Stimulated activated CD4-positive, alpha-beta T cell treated with anti-CD3 and anti-CD28 coated beads, Interleukin-15, amount 100 ng/mL, for 48 hours (primary cell): ENCODE measurements at places on chromosomes 13 and 19.

DNA sequence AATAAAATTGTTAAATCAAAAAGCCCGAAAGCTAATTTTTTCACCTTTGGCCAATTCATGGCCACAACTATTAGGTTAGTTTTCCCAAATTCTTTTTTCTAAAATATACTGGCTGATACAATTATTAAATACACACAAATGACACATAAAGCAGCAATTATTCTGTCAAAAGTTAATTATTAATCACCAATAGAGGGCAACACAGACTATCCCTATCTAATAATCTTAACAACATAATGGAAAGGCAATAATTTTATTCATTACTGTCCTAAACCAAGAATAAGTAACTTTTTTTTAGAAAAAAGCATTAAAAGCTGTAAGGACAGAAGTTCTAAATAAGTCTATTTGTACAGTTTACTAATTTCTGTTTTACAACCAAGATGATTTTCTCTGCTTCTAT is 51.7 kb downstream of the KATNAL1 start:
- DNase-seq: no peak

- no peak for DNase-seq
Measured at GRCh38 chr13:53848366-53848961, 819.9 kb downstream of the OLFM4 start.

- peak; percentile 41 for DNase-seq
Measured at GRCh38 chr19:4524808-4525562, 6.7 kb upstream of the PLIN4 start.

DNA sequence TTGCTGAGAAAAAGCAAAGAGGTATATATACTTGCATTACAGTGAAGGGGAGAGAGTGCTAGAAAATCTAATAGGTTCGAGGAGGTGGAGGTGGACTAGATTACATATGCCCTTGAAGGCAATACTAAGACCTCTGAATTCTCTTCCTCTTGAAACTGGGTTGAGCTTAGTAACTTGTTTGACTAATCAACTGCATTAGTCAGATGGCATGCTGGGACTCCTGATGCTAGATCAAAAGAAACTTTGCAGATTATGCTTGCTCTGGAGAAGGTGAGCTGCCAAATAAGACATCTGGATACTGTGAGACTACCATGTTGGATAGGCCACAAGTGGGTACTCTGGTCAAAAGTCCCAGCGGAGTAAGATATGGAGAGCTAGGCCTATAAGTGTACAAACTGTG is 331.3 kb downstream of the KLF5 start:
- no peak for DNase-seq

GRCh38 chr19:45164577-45165335 is 4.0 kb upstream of the NKPD1 start:
- DNase-seq: peak; percentile 35

DNA sequence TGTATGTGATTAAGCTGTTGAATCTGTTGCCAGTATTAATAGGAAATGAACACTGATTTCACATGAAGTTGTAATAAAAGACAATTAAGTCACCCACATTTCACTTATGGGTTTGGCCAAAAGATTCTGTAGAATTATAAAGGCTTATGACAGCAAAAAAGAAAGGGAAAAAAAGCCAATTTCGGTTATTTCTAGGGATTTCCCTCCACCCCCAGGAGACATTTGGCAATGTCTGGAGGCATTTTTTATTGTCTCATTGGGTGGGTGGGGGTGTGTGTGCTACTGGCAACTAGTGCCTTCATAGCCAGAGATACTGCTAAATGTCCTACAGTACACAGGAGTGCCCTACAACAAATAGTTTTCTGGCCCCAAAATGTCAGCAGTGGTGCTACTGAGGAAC is 175.7 kb downstream of the LMO7 start:
- DNase-seq: no peak

DNA sequence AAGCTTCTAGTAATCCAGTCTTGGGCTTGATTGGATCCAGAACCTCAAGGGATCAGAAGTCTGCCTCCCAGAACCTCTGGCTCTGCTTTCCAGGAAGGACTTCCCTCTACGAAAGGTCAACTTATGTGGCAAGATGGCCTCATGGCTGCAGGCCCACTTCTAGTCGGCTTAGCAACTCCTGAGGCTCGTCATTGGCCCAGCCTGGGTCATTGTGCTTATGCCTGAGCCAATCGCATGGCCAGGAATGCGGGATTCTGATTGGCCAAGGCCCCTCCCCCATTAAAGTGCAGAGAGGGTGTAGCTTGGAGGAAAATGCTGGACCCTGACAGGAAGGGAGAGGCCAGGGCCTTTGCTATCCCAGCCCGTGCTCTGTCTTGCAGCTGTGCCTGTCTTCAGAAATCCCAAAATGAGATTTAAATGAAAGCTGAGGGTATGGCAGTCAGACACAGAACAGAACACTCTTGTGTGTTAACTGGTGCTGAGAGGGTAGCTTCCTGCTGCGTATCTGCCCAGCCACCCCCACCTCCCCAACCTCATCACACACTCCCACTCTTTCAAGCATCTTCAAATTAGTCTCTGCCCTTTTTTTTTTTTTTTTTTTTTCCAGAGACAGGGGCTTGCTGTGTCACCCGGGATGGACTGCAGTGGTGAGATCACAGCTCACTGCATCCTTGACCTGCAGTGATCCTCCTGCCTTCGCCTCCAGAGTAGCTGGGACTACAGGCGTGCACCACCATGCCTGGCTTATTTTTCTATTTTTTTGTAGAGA is 5.5 kb upstream of the CCNE1 start:
- no peak for DNase-seq

GRCh38 chr19:11281356-11282049 is 14.5 kb upstream of the TSPAN16 start:
- no peak for DNase-seq

DNA sequence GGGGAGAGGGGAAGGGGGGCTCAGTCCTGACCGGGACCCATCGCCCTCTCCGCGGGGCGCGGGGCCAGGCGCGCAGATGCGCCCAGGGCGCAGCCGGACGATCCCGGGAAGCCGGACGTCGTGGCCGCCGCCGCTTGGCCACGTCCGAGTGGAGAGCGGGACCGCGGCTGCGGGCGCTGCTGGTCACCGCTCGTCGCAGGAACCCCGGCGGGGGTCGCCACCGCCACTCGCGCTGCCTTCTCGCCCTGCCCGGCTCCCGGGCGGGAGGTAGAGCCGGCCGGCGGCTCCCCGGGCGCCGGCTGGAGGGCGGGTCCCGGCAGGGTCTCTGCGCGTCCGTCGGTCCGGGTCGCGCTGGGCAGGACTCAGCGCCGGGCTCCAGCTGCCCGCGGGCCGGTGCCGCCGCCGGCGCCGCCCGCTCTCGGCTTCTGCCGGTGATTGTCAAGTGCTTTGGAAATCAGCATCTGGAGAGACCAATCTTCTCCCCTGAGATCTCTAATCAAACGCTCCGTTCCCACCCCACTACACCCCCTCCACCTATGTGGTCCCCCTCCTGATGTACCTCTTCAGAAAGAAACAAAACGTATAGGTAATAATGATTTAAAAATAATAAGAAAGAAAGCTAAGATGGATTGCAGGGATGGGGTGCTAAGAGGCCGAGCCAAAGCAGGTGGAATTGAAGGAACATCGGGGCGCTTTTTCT is 464.4 kb downstream of the ITGBL1 start:
- no peak for DNase-seq

DNA sequence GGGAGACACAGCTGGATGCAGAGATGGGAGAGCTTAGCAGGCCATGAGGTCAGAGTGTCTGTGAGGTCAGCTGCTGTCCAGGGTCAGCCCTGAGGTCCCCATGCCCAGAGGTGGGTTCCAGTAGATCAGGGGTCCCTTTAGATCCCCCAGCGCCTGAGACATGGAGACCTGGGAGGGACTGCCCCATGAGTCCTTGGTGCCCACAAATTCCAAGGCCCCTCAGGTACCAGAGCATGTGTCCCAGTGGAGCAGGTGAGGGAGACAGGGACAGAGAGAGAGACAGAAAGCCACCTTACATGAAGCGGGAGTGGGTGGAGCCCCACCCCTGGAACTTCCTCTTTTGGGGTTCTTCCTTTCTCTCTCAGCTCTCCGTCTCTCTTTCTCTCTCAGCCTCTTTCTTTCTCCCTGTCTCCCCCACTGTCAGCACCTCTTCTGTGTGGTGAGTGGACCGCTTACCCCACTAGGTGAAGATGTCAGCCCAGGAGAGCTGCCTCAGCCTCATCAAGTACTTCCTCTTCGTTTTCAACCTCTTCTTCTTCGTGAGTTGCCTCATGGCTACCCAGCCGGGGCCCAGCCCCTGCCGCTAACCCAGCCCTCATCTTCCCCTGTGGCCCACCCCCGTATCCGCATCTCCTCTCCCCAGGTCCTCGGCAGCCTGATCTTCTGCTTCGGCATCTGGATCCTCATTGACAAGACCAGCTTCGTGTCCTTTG is at the start of gene CD37:
TSS of gene CD37 (plus strand) at position 336 of the 713 bp plus-strand sequence. CDS start at position 471, 135 bp downstream.
- DNase-seq: peak; percentile 40

DNA sequence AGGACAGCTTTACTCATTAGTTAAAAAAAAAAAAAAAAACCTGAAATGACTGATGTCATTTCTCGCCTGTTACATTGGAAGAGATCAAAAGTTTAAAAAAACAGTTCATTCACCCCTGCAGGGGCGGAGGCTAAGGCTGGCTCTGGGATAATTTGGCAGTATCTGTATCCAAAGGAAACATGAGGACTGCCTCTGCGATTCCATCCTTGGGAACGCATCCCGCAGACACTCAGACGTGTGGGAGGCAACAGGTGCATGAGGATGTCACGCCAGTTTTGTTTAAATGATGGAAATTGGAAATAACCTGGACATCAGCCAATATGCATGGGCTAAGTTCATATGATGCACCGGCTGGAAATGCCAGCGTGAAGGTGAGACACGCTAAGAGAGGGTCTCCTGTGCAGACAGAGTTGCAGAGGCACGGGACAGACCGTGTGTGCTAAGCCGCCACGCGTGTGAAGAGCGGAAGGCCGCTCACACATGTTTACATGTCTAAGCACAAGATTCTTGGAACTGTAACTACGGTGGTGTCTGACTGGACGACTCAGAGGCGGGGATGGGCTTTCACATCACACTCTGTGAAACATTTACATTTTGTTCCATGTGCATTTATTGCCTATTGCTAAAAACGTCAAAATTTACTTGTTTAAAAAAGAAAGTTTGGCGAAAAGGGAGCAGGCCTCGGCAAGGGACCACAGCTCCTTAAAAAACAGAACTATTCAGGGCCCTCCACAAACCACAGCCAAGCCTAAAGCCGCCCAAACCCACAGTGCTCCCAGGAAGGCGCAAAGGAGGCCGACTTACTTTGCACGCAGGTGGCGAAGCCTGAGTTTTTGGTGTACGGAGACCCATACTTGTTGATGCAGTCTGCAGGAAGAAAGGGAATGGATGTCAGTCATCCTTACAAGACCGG is 17.9 kb downstream of the GAS6 start:
- DNase-seq: no peak

- DNase-seq: no peak
Measured at GRCh38 chr19:55702131-55702627, 27.2 kb downstream of the EPN1 start.
